Ascending aorta (tissue), 2 donors: ENCODE measurements at places on chromosomes 13 and 19. TPM values are rescaled to one million over a fixed set of nuclear protein-coding genes. Genes with fewer than 3 reads are reported as not detected.

DNA sequence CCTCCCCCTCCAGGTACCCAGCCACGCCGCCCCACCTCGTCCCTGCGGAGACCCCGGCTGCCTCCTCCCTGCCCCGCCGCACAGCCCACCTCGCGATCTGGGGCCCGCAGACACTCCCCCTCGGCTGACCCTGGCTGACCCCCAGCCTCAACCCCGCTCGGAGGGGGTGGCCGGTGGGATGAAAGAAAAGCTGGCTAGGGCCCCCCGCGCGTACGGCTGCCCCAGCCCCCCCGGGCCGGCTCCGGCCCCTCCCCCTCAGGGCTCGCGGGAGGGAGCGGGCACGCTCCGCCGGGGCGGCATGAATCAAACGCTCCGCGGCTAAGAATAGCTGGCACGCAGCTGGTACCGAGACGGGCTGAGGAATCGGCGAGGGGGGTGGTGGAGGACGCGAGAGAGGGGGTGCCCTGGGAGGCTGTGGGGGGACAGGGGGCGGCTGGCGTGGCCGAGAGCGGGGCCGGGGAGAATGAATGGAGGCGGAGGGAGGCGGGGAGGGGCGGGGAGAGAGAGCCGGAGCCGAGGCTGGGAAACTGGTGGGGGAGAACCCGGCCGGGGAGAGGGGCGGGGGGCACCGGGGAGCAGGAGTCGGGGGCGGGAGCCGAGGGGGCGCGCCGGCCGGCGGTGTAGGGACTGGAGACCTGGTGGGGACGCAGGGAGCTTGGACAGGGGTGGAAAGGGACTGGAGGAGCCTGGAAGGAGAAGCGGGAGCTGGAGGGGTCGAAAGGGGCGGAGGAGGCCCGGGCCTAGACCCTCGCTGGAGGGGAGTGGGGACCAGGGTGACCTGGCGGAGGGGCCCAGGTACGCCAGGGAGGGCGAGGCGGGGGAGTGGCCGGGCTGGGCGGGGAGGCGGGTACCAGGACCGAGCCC, 1.1 kb downstream of the SHANK1 start:
- H3K27me3 ChIP-seq: peaks cover 15% of the 10 kb centered on the region
- peaks cover 6% of the 10 kb centered on the region for H3K4me1 ChIP-seq
- H3K4me3 ChIP-seq: peak overlapping the region; percentile 33
- no peak for DNase-seq
- no peaks in the 10 kb centered on the region for H3K36me3 ChIP-seq
- H3K27ac ChIP-seq: no peak overlapping the region

GRCh38 chr19:55377356-55378131, 918 bp downstream of the TMEM190 start:
- H3K27me3 ChIP-seq: peaks cover 10% of the 10 kb centered on the region
- no peak overlapping the region for H3K4me3 ChIP-seq
- no peak for DNase-seq
- no peaks in the 10 kb centered on the region for H3K36me3 ChIP-seq
- H3K27ac ChIP-seq: no peak overlapping the region

GRCh38 chr19:55546822-55547614, 1.7 kb upstream of the SBK3 start:
- peak overlapping the region; percentile 77 for H3K27ac ChIP-seq
- H3K4me1 ChIP-seq: peaks cover 5% of the 10 kb centered on the region
- no peak overlapping the region for H3K4me3 ChIP-seq

DNA sequence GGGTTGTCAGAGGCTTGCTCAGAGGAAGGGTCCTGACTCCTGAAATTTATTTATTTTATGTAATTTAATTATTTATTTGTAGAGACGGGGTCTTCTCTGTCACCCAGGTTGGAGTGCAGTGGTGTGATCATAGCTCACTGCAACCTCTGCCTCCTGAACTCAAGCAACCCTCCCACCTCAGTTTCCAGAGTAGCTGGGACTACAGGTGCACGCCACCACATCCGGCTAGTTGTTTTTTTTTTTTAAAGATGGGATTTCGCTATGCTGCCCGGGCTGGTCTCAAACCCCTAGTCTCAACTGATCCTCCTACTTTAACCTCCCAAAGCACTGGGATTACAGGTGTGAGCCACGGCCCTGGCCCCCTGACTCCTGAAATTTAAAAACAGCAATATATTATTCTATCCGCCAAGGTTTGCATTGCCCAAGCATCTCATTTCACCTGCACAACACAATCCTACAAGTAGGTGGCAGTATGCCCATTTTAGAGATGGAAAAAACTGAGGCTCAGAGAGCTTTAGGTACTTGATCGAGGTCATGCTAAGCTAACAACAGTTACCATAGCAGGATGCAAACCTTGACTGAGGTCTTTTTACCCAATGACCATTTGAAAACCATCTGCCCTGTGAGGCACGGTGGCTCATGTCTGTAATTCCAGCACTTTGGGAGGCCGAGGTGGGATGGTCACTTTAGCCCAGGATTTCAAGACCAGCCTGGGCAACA, 18.1 kb downstream of the ARHGEF18 start:
- no peaks in the 10 kb centered on the region for H3K36me3 ChIP-seq
- H3K27ac ChIP-seq: no peak overlapping the region
- no peaks in the 10 kb centered on the region for H3K4me1 ChIP-seq
- H3K27me3 ChIP-seq: no peaks in the 10 kb centered on the region
- H3K4me3 ChIP-seq: no peak overlapping the region

GRCh38 chr13:36339600-36340155, 6.5 kb downstream of the SPART start:
- no peak overlapping the region for H3K4me3 ChIP-seq
- peaks cover 4% of the 10 kb centered on the region for H3K36me3 ChIP-seq
- H3K27ac ChIP-seq: no peak overlapping the region
- H3K4me1 ChIP-seq: no peaks in the 10 kb centered on the region
- no peak for DNase-seq
- H3K27me3 ChIP-seq: no peaks in the 10 kb centered on the region

GRCh38 chr13:50198508-50198907, 183.3 kb downstream of the KCNRG start:
- no peaks in the 10 kb centered on the region for H3K4me1 ChIP-seq
- H3K36me3 ChIP-seq: no peaks in the 10 kb centered on the region
- H3K27me3 ChIP-seq: no peaks in the 10 kb centered on the region

DNA sequence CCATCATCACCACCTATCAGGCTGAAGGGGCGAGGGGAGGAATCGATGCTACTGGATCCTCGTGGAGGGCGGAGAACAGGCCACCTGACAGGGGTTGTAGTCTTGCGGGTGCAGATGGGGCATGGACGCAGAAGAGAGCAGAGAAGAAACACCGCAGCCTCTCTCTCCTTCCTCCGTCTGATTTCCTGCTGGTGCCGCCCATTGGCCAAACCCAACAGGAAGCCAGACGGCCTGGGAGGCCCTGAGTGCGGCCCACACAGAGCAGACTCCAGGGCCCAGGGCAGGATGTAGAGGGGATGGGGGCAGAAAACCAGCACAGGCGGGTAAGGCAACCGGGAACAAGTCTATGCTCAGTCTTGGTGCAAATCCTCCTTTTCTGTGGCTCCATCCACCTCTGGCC, 15.4 kb downstream of the CEBPA start:
- H3K27ac ChIP-seq: no peak overlapping the region
- H3K4me3 ChIP-seq: no peak overlapping the region
- no peak for DNase-seq
- no peaks in the 10 kb centered on the region for H3K27me3 ChIP-seq

DNA sequence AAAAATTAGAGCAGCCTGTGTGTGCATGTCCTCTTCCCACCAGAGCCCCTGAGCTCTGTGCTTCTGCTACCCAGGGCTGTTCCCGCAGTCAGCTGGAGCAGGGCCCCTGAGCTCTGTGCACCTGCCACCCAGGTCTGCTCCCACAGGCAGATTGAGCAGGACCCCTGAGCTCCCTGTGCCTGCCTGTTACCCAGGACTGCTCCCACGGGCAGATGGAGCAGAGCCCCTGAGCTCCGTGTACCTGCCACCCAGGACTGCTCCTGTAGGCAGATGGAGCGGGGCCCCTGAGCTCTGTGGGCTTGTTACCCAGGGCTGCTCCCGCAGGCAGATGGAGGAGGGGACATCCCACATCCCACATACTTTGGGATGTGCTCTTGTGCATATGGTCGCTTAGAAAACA, 186.8 kb upstream of the SOX1 start:
- H3K36me3 ChIP-seq: no peaks in the 10 kb centered on the region
- no peaks in the 10 kb centered on the region for H3K27me3 ChIP-seq
- H3K4me3 ChIP-seq: no peak overlapping the region
- H3K27ac ChIP-seq: no peak overlapping the region

DNA sequence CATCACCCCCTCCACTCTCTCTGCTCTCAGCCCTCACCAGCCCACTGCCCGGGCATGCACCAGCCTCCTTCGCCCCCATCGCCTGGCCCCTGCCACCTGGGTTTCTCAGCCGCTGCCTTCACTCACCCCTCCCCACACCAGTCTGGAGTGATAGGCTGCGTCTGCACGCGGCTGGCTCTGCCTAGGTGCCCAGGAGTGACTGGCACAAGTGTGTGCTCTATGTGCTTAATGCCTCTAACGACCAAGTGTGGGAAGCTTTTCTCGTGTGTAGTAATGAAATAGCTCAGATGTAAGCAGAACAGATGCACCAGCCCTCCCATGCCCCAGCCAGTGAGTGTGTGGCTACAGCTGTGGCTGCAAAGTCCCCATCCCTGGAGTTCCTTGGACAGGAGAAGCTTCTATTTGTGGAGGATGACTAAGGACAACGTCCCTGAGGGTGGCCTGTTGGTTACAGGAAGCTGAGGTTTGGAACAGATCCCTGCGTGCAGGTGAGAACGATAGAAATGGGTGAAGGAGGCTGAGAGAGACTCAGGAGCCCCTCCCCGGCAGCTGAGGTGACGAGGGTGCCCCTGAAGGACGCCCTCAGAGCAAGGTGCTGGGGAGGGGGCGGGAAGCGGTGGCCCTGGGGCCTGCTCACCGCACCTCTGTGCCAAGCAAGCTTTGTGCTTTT, 35.6 kb downstream of the ATP11A start:
- H3K27me3 ChIP-seq: no peaks in the 10 kb centered on the region
- peaks cover 9% of the 10 kb centered on the region for H3K4me1 ChIP-seq
- no peak overlapping the region for H3K27ac ChIP-seq
- H3K4me3 ChIP-seq: no peak overlapping the region
- DNase-seq: no peak

DNA sequence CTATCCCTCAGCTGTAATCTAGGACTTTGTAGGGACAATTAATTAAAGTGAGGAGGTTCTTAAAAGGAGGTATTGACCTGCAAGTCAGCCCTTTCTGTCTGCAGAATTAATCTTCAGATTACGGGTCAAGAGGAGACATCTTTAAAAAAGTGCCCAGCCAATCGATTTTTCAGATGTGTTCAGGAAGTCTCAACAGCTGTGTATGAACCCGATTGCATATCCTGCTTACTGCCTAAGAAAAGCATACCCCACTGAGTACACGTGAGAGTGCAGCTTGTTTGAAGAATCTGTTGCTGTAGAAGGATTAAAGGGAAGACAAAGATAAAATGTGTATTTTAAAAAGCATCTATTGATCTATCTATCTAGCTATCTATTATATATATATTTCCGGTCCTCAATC, 1194.5 kb downstream of the UQCRFS1 start:
- no peaks in the 10 kb centered on the region for H3K36me3 ChIP-seq
- H3K27ac ChIP-seq: no peak overlapping the region
- no peak overlapping the region for H3K4me3 ChIP-seq
- H3K4me1 ChIP-seq: no peaks in the 10 kb centered on the region
- no peak for DNase-seq
- no peaks in the 10 kb centered on the region for H3K27me3 ChIP-seq

GRCh38 chr13:71685072-71685471, 181.9 kb downstream of the DACH1 start:
- H3K27me3 ChIP-seq: no peaks in the 10 kb centered on the region
- no peaks in the 10 kb centered on the region for H3K36me3 ChIP-seq
- H3K4me1 ChIP-seq: no peaks in the 10 kb centered on the region
- no peak for DNase-seq

- no peaks in the 10 kb centered on the region for H3K27me3 ChIP-seq
- no peak overlapping the region for H3K27ac ChIP-seq
- no peak overlapping the region for H3K4me3 ChIP-seq
- no peaks in the 10 kb centered on the region for H3K4me1 ChIP-seq
- no peak for DNase-seq
Observed at GRCh38 chr19:46783670-46784069, 4.7 kb downstream of the SLC1A5 start.

- H3K27me3 ChIP-seq: no peaks in the 10 kb centered on the region
- H3K4me3 ChIP-seq: no peak overlapping the region
- no peak overlapping the region for H3K27ac ChIP-seq
- no peaks in the 10 kb centered on the region for H3K4me1 ChIP-seq
Observed at GRCh38 chr13:53001444-53002225, 27.0 kb upstream of the OLFM4 start.

DNA sequence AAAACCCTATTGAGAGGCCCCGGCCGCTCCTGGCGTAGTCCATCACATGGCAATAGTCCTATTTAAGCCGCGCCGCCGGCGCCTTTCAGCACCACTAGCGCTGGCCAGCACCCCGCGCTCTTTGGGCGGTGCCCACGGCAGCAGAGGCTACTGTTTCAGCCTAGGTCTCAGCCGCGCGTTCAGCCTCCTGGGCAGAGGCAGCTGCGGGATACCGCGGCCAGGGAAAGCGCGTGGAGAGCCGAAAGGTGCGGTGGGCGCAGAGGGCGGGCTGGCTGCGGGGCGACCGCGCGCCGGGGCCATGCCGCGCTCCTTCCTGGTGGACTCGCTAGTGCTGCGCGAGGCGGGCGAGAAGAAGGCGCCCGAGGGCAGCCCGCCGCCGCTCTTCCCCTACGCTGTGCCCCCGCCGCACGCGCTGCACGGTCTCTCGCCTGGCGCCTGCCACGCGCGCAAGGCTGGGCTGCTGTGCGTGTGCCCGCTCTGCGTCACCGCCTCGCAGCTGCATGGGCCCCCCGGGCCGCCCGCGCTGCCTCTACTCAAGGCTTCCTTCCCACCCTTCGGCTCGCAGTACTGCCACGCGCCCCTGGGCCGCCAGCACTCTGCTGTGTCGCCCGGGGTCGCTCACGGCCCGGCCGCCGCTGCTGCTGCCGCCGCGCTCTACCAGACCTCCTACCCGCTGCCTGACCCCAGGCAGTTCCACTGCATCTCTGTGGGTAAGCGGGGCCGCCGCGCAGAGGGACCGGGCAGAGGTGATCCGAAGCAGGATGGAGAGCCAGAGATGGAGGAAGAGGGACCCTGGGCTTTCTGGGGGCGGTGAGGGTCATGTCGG, at the start of gene GSX1:
Gene GSX1, plus strand, starts transcription at position 91 of the 826 bp plus-strand sequence. Its CDS starts 208 bp downstream, at position 299.
- peak within 1 kb of the TSS; percentile 51 for H3K4me3 ChIP-seq
- DNase-seq: peak; percentile 69
- no peak within 1 kb of the TSS for H3K27ac ChIP-seq
- peaks cover 5% of the 10 kb centered on the region for H3K4me1 ChIP-seq

DNA sequence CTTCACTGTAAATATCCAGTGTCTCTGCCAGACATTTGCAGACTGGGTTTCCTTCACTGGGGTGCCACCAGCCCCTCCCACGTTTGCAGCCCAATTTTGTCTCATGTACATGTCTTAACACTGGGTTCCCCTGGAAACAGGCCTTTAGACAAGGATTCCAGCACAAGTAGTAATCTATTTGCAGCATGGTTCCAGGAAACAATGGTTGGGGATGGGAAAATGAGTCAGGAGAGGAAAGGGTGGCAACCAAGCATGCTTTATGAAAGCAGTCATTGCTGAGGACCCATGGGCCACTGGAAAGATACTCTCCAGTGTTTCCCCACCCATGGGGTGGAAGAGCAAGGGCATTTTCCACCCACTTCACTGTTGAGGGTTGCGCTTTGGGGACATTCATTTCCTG, 53.6 kb upstream of the FARP1 start:
- H3K4me1 ChIP-seq: no peaks in the 10 kb centered on the region
- H3K36me3 ChIP-seq: no peaks in the 10 kb centered on the region
- no peak overlapping the region for H3K4me3 ChIP-seq
- DNase-seq: no peak
- H3K27me3 ChIP-seq: no peaks in the 10 kb centered on the region

Gene PINLYP
- total RNA-seq: 2.2 TPM

Gene KIR2DL3
- not detected for total RNA-seq

Gene PSG7
- total RNA-seq: not detected

Gene CD37
- total RNA-seq: 15.6 TPM

Gene ZNF724
- not detected for total RNA-seq

Gene FPR1
- total RNA-seq: 7.9 TPM
